ENCODE measurements at places on chromosomes 4 and X. TPM values are rescaled to one million over a fixed set of nuclear protein-coding genes. Genes with fewer than 3 reads are reported as not detected.

DNA sequence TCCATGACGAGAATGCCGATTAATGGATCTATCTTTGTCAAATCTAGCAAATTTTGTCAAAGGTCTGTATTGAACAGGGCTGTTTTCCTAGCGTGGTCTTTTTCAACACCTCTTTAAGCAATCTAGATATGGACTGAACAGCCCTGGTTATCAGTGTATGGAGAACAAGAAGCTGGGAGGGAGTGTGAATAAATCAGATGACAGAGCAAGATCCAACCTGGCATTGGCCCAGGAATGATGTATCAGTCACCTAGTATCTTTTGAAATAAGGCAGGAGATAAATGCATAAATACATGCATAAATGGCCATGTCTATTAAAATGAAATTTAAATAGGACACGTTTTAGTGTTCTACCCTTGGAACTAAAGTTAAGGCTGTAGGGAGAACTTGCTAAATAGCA, 15.7 kb upstream of the AP1S2 start:
- no peaks in the 10 kb centered on the region for H3K27me3 ChIP-seq
- DNase-seq, result no peak
- no peaks in the 10 kb centered on the region for H3K4me1 ChIP-seq
- H3K36me3 ChIP-seq, result no peaks in the 10 kb centered on the region
- no peak overlapping the region for H3K4me3 ChIP-seq

GRCh38 chr4:47032405-47033106, 1.2 kb downstream of the GABRB1 start:
- no peaks in the 10 kb centered on the region for H3K27me3 ChIP-seq
- H3K4me3 ChIP-seq, result no peak overlapping the region
- DNase-seq, result no peak
- no peaks in the 10 kb centered on the region for H3K36me3 ChIP-seq
- H3K4me1 ChIP-seq, result no peaks in the 10 kb centered on the region

GRCh38 chr4:158347556-158347955, 137.3 kb downstream of the TMEM144 start:
- H3K4me1 ChIP-seq, result no peaks in the 10 kb centered on the region
- H3K27ac ChIP-seq, result no peak overlapping the region
- DNase-seq, result no peak
- no peaks in the 10 kb centered on the region for H3K27me3 ChIP-seq
- no peaks in the 10 kb centered on the region for H3K36me3 ChIP-seq

SPANXA2 gene
- 3.2 TPM for total RNA-seq

YY2 gene
- total RNA-seq, result 0.82 TPM
